ENCODE measurements at places on chromosomes 7 and 10.
A peak's percentile ranks its signal among the peaks of the same experiment; 100 is the strongest.

- DNase-seq: no peak
These were observed 14.8 kb upstream of the ZNF735 start for GRCh38 chr7:64192148-64192704.

GRCh38 chr7:94374721-94375566 is 19.8 kb upstream of the COL1A2 start:
- DNase-seq: no peak

- DNase-seq: no peak
These were observed 154.7 kb upstream of the TMEM106B start for GRCh38 chr7:12056381-12056780.

- no peak for DNase-seq
These were observed 176.2 kb upstream of the ITGB1 start for GRCh38 chr10:33134011-33134751.

DNA sequence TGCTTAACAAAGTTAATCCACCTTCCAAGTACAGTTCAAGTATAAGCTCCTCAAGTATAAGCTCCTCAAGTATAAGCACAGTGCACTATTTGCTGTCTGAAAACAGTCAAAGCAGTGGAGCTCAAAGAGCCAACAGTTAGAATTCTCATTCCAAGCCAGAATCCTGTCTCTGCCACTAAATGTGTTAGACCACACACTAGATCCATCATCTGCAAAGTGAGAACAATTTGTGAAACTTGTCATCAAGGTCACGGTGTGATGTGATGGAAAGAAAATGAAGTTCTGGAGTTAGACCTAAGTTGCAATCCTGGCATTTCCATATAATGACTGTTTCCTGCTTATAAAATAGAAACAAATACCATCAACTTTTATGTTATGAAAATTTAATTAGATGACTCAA is 602.5 kb downstream of the TNS3 start:
- no peak for DNase-seq

GRCh38 chr7:114718861-114719260 is 203.0 kb upstream of the MDFIC start:
- no peak for DNase-seq

DNA sequence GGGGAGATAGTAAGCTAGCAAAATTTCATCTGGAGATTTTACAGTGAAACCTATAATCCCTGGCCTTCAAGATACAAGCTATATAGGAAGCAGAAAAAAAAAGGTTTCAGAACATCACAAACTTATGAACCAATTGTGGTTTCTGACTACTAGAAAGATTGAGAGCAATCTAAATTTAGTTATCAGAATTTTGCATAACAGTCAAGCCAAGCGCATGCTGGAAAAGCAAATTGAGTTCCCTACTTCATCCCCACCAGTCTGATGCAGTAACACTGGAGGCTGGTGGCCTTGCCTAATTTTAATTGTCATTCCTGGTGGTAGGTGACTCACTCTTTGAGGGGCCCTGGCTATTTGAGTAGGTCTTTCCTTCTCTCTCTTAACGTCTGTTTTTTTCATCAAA is 46.3 kb upstream of the ELMO1 start:
- no peak for DNase-seq

- DNase-seq: no peak
These were observed 982.0 kb downstream of the SORCS1 start for GRCh38 chr10:106182542-106182941.

DNA sequence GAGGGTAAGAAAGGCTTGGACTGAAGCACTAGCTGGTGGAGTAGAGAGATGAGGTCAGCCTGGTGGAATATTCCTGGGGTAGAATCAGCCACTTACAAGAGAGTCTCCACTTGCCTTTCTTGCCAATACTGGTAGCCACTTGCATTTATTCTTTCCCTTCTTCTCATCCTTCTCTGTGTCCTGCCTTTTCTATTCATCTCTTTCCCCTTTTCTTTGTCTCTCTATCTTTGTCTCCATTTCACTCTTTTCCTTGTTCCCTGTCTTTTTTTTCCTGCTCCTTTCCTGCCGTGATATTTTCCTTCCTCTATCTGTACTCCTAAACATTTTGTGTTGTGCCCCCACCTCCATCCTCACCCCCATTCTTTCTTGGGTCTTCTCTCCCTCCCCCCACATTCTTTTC is 214.3 kb downstream of the LRMDA start:
- no peak for DNase-seq

DNA sequence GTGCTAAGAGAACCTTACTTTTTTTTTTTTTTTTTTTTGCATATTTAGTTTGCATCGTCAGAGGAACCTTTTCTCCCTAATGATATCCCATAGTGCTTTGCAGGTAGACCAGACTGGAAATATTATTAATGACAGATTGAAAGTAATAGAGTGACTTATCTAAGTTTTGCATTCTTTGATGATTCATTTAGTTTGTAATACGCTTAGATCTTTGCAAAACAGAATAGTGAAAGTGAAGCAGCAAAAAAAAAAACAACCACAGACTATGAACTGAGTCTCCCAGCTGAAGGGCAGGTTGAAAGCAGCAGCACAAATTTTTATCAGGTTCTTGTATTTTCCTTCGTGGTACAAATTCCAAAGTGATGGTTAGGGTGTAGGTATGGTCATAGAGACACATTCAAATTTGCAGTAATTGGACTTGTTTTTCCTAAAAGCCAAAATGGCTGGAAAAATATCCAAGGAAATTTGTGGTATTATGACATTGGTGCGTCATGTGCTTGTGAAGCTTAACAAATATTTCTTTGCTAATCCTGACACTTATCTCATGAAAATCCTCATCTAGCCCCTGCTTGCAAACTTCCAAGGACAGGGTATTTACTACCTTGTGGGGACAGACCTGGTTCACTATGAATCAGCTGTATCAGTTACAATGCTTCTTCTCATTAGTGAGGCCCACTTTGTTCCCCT is 81.8 kb upstream of the CREB5 start:
- DNase-seq: no peak

GRCh38 chr7:106031300-106032035 is 68.4 kb downstream of the CDHR3 start:
- peak; percentile 78 for DNase-seq

DNA sequence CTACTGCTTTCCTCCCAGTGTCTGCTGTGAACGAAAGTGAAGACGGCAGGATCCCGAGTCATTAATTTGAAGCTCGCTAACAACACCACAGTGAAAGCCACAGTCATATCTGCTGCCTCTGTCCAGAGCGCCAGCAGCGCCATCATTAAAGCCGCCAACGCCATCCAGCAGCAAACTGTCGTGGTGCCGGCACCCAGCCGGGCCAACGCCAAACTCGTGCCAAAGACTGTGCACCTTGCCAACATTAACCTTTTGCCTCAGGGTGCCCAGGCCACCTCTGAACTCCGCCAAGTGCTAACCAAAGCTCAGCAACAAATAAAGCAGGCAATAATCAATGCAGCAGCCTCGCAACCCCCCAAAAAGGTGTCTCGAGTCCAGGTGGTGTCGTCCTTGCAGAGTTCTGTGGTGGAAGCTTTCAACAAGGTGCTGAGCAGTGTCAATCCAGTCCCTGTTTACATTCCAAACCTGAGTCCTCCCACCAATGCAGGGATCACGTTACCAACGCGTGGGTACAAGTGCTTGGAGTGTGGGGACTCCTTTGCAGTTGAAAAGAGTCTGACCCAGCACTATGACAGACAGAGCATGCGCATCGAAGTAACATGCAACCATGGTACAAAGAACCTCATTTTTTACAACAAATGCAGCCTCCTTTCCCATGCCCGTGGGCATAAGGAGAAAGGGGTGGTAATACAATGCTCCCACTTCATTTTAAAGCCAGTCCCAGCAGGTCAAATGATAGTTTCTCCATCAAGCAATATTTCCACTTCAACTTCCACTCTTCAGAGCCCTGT is 94.8 kb upstream of the KCNMA1 start:
- DNase-seq: no peak

DNA sequence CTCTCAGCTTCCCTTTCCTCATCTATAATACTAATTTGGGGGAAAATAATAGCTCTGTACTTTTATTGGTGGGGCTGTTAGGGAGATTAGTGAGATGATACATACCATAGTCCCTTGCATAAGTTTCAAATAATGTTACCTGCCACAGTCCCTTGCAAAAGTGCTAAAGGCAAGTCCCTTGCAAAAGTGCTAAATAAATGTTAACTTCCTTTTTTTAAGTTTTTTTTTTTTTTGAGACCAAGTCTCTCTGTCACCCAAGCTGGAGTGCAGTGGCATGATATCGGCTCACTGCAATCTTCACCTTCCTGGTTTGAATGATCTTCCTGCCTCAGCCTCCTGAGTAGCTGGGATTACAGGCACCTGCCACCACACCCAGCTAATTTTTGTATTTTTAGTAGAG is 43.4 kb upstream of the SRGN start:
- no peak for DNase-seq

- no peak for DNase-seq
These were observed 50.2 kb downstream of the TFAM start for GRCh38 chr10:58435297-58435985.

- no peak for DNase-seq
These were observed 46.9 kb upstream of the SEPTIN7 start for GRCh38 chr7:35753761-35754603.

DNA sequence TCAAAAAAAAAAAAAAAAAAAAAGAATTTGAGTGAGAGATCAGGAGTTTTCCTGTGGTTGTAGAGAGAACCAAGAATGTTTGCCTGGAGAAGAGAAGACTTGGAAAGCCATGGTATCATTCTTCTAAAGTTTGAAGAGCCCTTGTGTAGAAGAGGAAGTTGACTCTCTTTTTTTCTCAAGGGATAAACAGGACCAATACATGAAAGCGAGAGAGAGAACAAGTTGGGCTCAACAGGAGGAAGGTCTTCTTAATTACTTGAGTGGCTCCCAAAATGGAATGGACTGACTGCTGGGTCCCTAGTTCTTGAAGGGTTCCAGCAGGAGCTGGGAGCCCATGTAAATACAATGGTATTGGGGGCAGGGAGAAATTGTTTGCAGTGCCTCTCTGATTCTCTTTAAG is 173.3 kb upstream of the ADO start:
- DNase-seq: no peak

DNA sequence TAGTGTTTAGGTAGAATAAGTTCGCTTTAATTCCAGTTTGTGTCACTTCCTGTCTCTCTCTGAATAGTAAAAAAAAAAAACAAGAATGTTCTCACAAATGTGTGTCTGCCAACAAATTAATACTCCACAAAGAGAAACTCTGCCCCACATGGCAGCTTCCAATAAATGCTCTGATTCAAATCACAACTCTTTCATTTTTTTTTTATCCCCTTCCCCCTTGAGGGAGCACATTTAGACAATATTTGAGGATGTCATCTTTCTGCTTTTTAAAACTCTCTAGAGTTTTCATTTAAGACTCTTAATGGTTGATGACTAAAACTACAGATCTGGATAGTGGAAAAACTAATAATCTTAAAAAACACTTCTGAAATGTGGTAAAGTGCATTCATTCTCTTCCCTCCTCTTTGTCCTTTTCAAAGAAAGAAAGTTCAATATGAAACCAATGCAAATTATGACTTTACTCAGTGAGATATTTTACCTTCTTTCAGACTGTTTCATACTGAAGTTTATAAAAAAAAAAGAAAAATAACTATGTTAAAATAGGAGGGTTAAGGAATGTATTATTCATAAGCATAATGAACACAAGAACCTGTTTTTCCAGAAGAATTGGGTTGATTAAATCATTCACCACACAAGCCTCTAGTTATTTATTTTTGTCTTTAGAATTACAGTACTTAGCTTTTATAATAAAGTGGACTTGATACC is 42.3 kb downstream of the ARID5B start:
- DNase-seq: no peak

- DNase-seq: no peak
These were observed 2.7 kb downstream of the CDCA7L start for GRCh38 chr7:21942955-21943354.

DNA sequence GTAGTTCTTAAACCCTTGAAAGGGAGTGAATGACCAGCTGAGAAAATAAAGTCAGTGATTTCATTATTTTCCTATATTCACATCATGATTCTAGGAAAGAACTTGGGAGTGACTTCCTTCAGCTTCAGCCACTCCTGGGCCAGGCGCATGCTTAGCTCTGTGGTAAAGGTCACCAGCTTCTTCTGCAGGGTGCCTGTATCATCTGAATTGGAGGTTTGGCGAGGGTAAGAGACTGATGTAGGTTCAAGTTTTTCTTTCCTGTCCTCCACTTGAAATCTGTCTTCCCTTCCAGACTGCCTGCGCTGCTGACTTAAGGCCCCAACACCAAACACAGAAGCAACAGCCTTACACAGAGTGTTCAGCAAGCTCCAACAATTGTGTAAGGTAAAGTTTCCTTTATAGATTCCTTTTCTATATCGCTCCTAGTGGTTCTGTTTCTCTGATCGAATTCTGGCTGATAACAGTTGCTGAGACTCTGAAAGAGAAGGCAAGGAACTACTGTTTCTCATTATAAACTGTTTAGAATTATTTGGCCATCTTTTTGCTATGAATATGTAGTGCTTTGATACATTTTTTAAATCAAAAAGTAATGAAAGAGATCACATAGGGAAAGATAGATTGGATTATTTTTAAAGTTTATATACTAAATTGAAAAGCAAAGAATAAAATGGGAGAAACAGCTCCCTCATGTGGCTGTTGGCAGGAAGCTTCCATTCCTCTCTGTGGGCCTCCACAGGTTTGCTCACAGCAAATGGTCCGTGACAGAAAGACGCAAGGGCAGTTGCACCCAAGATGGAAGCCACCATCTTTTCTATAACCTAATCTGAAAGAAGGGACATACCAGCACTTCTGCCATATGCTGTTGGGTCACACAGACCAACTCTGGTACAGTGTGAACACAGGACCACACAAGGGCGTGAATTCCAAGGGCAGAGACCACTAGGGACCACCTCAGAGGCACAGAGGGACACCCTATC is 14.0 kb downstream of the GATAD1 start:
- peak; percentile 24 for DNase-seq

- no peak for DNase-seq
These were observed 24.7 kb downstream of the ST7 start for GRCh38 chr7:116978006-116978405.

- no peak for DNase-seq
These were observed 107.5 kb downstream of the EPDR1 start for GRCh38 chr7:38027884-38028455.

- DNase-seq: no peak
These were observed 227.1 kb downstream of the ADRA2A start for GRCh38 chr10:111303887-111304286.

GRCh38 chr7:134188311-134188710 is 61.2 kb downstream of the LRGUK start:
- DNase-seq: no peak

- no peak for DNase-seq
These were observed 197.9 kb downstream of the ARHGAP12 start for GRCh38 chr10:31730776-31731175.

DNA sequence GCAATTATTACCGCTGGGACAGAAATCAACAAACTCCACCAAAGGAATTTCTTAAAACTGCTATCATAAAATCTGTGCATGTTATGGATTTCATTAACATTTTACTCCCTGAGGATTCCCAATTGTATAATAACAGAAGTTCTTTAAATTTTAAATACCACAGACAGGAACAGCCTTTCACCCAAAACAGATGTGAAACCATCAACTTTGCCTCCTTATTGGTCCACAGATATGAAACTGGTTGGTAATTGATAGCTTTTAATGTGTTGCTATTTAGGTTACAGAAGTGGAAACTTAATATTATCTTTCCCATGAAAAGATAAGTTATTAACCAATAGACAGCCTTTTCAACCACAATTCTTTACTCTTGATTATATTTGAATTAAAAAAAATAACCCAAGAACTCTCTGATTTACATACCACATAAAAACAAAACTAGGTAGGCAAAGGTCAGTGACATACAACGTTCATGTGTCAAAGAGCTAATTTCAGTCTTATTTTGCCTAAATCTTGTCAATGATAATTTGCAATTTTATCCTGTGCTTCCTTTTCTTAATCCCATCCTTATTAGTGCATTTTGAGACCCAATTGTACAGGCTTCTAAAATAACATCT is 90.0 kb downstream of the NRP1 start:
- DNase-seq: no peak

- DNase-seq: no peak
These were observed 471.9 kb upstream of the PODXL start for GRCh38 chr7:132028144-132028920.

Data from NCI-H1092 (cell line).